ENCODE measurements at places on chromosomes 16 and 17.

- DNase-seq, result peak; percentile 58
These were observed 42.0 kb downstream of the MGAT5B start for GRCh38 chr17:76909971-76910760.

- DNase-seq, result peak; percentile 75
These were observed 31.4 kb downstream of the ACTG1 start for GRCh38 chr17:81481073-81481799.

DNA sequence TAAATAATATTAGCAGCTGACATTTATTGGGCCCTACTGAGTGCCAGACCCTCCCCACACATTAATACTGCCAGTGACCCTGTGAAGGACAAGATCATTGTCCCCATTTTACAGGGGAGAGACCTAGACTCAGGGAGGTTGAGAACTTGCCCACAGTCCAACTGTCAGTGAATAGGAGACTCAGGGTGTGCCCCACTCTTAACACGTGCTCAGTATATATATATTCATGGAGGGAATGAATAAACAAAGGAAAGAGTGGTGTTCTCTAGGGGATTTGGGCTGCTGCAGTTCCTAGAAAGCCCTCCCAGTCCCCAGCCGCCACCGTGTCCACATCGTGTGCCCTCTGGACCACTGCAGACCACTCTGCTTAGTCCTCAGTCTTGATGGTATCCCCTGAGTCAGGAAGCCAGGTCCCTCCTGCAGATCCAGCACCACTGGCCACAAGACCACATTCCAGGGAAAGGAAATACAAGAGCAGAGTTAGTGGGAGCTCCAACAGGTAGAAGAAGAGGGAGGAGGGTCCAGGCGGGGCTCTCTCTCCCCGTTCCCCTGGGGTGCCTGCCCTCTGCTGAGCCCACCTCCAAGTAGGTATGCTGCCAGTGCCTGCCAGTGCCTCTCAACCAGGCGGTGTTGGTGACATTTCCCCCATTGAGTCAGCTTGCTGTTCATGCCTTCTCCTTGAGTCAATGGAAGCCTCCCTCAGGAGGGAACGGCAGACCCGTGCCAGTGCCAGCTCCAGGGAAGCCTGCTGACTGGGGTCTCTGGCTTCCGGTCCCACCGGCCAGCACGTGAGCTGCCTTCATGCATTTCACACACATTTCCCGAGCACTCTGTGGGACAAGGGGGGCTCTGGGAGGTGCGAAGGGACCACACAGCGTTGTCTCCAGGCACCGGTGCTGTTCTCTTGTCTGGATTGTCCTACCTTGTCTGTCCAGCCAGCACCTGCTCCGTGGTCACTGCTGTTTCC, 75.6 kb downstream of the GNAO1 start:
- DNase-seq, result no peak

DNA sequence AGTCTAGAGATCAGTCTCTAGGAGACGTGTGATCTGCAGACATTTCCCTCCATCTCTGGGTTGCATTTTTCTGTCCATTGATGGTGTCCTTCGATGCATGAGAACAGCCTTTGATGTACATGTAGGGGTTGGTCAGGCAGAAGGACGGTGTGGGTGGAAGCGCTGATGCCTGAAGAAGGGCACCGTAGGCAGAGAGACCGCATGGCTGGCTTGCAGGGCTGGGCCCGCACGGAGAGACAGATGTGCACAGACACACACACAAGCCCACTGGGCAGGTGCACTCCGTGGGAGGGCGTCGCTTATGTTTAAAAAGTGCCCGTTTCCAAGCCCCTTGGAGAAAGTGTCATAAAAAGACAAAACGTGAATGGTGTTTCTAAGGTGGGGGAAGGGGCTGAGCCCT, 15.7 kb upstream of the WFIKKN1 start:
- DNase-seq, result no peak

- DNase-seq, result no peak
These were observed 17.1 kb downstream of the CUEDC1 start for GRCh38 chr17:57938061-57938502.

DNA sequence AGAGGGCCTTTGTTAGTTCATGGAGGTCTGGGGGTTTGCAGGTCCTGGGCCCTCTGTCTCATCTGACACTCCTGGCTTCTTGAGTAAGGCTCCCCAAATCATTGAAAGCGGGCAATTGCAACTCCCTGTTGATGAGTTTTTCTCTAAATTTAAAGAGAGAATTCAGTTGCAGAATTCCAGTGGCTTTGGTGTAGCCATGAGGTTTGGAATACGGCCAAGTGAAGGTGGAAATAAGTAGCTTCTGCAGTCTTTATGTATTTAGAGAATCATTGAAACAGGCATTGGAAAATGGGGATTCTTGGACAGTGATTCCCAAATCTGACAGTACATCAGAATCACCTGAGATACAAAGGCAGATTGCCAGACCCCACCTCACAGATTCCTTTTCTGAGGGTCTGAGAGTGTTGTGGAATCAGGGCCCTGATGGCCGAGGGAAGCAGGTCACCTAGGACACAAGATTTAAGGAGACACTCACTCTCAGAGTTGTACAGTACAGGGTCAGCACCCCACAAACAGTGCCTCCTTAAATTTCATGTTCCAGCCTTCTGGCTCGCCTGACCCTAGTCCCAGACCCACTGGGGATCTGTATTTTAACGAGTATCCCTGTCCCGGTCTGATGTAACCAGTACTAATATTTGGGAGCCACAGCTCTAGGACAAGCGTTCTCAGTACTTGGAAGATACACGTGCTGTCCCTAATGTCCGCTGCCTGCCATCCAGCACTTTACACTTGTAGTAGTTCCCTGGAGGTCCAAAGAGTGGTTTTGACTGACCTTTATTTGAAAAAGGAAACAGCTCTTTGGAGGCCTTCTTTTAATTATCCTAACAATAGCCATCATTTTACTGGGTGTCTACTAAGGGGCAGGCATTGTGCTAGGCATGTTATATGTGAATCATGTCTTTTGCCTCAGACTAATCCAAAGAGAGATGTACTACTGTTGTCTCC, 37.8 kb downstream of the YPEL2 start:
- DNase-seq, result no peak

- DNase-seq, result no peak
These were observed 169.1 kb downstream of the XYLT1 start for GRCh38 chr16:17301593-17302135.

GRCh38 chr17:17576772-17577234, 14.7 kb downstream of the PEMT start:
- DNase-seq, result no peak

DNA sequence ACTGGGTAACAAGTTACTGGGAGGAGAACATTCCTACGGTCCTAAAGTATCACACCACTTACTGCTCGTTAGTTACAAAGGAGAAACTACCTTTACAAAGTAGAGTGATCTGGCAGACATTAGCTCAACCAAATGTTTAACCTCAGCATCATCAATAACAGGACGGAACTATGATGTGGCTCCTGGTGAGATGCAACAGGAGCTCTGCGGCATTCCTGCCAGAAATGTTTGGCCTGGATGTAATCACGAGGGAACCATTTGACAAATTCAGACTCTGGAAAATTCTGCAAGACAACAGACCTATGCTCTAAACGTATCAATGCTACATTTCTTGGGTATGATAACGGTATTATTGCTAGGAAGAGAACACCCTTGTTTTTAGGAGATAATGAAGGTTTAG, 80.4 kb downstream of the MRM3 start:
- DNase-seq, result no peak

GRCh38 chr16:946048-946395, 24.8 kb downstream of the LMF1 start:
- DNase-seq, result no peak

GRCh38 chr17:7745748-7746470, 28.4 kb downstream of the DNAH2 start:
- DNase-seq, result no peak

DNA sequence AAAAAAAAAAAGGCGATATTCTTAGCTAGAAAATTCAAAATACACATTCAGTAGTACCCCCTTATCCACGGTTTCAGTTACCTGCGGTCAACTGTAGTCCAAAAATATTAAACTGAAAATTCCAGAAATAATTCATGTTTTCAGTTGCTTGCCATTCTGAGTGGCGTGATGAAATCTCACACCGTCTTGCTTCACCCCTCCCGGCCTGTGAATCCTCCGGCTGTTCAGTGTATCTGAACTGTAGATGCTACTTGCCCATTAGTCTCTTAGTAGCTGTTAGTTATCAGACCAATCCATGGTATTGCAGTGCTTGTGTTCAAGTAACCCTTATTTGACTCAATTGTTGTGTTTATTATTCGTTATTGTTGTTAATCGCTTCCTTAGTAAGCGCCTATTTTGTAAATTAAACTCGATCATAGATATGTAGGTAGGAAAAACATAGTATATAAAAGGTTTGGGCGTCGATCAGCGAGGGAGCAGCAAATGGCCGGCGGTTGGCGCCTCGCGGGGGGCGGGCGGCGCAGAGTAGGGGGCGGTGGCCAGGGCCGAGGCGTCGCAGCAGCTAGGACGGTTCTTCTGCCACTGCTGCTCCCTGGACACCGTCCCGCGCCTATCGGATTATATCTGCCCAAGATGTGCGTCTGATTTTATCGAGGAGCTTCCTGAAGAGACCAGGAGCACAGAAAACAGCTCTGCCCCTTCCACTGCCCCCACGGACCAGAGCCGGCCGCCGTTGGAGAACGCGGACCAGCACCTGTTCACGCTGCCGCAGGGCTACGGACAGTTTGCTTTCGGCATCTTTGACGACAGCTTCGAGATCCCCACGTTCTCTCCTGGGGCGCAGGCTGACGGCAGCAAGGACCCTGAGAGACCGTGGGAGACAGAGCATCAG, 39.8 kb upstream of the AKAP1 start:
- DNase-seq, result peak; percentile 56

DNA sequence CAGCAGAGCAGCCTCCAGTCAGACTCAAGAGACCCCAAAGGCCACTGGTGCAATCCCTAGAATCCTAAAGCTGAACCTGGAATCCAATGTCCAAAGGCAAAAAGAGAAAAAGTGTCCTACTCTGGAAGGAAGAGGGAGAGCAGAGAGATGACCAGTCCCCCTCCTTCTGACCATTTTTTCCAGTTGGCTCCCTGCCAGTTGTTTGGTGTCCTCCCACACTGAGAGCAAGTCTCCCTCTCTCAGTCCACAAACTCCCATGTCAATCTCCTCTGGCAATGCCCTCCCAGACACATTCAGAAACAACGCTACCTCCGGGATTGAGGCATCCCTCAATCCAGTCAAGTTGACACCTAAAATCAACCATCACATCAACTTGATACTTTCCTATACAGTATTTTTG, 4.3 kb upstream of the CLEC19A start:
- no peak for DNase-seq

GRCh38 chr16:15587152-15587825, 55.7 kb downstream of the MARF1 start:
- no peak for DNase-seq

GRCh38 chr17:77925831-77926543, 32.5 kb upstream of the TNRC6C start:
- no peak for DNase-seq

- DNase-seq, result no peak
These were observed 7.1 kb upstream of the MPP2 start for GRCh38 chr17:43914451-43914850.

DNA sequence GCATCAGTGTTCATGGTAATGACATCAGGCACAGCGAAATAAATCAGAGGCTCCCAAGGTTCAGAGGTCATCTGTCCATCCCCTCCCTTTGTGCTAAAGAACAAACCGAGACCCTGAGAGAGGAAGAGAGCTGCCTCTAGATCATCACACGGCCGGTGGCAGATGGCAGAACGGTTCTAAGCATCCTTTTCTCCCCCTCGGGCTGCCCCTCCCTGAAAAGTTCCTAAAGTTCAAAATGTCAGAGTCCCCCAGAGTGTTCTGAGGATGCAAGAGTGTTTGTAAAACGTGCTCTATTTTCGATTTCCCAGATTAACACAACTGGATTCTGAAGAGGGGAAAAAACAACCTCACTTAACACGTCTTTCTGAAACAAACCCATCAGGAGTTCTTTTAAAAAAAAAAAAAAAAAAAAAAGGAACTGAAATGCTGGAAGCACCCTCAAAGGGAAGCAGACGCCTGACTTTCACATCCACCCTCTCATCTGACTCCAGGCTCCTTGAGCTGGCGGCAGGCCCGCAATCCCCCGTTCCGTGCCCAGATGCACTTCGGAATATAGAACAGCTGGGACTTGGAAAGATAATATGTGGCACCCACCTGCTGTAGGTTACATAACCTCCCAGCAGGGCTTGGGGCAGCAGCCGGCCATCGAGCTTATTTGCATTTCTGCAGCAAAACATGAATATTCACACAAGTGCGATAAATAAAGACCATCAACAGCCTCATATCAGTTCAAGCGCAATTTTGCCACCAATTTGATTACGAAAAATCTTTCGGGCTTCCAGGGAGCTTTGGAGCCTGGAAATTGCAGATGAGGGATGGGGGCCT, 115.5 kb upstream of the SMURF2 start:
- DNase-seq, result peak; percentile 52

- peak; percentile 89 for DNase-seq
These were observed 78.1 kb upstream of the TOB1 start for GRCh38 chr17:50944054-50944901.

GRCh38 chr17:38322156-38322779, 21.5 kb downstream of the GPR179 start:
- DNase-seq, result peak; percentile 90

DNA sequence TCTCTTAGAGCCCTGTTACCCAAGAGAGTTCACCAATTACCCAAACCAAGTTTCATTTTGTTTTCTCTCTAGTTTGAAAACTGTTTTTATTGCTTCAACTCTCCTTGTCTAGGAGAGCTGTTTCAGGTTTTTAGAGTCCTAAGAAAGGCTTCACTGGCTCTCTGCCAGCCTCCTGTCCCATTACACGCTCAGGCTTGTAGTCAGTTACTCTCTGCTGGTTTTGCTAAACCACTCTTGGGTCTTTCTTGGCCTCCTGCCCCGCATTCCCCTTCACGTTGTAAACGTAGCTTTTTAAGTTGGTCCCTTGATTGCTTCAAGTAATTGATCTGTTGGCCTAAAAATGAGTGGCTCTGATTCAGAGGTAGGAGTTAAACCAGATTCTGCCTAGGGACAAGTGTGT, 529.1 kb downstream of the MAF start:
- DNase-seq, result no peak

- peak; percentile 58 for DNase-seq
These were observed 8.0 kb downstream of the ST3GAL2 start for GRCh38 chr16:70430667-70431536.

Measured in activated CD8-positive, alpha-beta memory T cell treated with anti-CD3 and anti-CD28 coated beads, Interleukin-2, amount 50 U/mL, for 48 hours (primary cell).